ENCODE measurements at places on chromosomes 3 and 15.
A peak's percentile ranks its signal among the peaks of the same experiment; 100 is the strongest.

- DNase-seq, result no peak
These were observed 35.0 kb downstream of the RFX7 start for GRCh38 chr15:56208641-56209155.

DNA sequence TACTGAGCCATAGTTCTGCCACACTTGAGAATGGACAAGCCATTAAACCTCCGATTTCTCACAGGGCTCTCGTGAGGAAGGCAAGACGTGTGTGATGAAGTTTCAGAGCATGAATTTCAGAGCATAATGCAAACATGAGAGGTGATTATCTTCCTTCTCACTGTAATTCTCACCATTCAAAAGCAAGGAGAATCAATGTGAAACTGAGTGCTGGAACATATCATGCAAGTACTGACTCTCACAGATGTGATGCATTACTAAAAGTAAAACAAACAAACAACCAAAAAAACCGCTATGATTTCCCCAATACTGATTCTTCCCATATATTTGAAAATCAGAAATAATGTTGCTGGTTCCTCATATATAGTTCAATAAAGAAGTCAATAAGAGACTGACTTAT lies 23.7 kb downstream of the P3H2 start:
- no peak for DNase-seq

DNA sequence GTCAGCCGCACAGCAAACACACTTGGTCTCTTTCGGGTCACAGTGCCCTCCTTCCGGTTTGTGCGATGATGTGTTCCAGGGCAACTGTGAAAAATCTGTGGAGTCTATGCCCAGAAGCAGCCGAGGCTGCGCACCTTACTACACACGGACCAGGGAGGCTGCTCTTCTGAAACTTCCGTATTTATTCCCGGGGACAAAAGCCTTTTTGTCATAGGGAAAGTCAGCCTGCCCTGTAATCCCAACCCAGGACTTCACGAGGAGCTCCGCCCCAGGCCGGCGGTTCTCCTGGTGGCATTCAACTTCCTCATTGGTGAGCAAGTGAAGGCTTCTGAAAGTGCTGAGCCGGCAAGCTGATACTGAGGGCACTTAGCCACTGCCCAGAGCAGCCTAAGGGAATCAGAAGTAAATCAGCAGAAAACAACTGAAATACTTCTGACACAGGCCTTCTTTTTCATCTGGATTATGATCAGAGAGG lies 126.5 kb downstream of the FMN1 start:
- DNase-seq, result peak; percentile 68

GRCh38 chr15:101520395-101520794 lies 30.9 kb upstream of the PCSK6 start:
- DNase-seq, result no peak

DNA sequence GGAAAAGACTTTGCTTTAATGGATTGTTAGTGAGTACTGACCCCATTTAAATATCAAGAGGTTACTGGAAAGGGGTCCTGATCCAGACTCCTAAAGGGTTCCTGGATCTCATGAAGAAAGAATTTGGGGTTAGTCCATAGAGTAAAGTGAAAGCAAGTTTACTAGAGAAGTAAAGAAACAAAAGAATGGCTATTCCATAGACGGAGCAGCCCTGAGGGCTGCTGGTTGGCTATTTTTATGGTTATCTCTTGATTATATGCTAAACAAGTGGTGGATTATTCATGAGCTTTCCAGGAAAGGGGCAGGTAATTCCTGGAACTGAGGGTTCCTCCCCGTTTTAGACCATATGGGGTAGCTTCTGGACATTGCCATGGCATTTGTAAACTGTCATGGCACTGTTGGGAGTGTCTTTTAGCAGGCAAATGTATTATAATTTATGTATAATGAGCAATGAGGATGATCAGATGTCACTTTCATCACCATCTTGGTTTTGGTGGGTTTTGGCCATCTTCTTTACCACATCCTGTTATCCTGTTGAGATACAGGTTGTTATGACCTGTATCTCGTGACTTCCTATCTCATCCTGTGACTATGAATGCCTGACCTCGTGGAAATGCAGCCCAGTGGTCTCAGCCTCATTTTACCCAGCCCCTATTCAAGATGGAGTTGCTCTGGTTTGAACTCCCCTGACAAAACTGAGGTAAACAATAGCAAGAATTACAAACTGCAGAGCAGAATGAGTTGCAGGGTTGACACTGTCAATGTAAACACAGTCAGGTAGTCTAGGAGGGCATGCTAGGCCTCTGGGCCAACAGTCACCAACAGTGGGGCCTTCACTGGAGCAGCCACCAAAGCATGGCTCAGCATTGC lies 10.3 kb upstream of the GPR160 start:
- DNase-seq, result no peak

- no peak for DNase-seq
These were observed 10.9 kb downstream of the CCR5AS start for GRCh38 chr3:46395766-46396530.

DNA sequence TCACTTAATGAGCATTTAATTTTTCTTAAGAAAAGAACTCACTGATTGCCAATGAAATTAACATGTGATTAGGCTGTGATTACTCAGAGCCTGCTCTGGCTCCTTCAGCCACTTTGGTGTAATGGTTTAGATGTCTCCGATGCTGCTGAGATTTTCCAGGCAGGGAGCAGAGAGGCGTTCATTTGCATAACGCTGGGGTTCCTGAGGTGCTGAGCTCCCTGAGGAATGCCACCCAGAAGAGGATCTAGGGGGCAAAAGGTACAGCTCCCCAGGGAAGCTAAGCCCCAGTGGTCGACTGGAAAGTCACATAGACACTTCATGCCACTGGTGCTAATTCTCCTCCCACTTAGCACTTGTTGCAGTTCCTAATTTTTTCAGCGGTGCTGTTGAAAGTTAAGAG lies 119.5 kb downstream of the USP13 start:
- no peak for DNase-seq

DNA sequence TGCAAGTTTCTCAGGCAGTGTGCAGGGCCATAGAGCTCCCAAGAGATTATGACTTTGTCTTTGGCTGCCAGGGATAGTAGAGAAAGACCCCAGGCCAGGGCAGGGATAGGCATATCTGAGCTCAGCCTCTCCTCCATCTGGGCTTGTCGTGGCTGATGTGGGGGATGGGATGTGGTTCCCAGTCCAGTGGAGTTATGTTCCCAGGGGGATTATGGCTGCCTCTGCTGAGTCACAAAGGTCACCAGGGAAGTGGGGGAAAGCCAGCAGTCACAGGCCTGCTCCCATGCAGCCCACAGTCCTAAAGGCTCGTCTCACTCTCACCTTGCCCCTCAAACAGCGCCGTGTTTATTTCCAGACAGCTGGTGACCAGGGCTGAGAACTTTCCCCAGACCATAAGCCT lies 354.9 kb downstream of the SI start:
- no peak for DNase-seq

GRCh38 chr3:84444726-84445521 lies 513.9 kb upstream of the CADM2 start:
- DNase-seq, result no peak

GRCh38 chr3:47533481-47533880 lies 20.0 kb upstream of the ELP6 start:
- DNase-seq, result no peak

DNA sequence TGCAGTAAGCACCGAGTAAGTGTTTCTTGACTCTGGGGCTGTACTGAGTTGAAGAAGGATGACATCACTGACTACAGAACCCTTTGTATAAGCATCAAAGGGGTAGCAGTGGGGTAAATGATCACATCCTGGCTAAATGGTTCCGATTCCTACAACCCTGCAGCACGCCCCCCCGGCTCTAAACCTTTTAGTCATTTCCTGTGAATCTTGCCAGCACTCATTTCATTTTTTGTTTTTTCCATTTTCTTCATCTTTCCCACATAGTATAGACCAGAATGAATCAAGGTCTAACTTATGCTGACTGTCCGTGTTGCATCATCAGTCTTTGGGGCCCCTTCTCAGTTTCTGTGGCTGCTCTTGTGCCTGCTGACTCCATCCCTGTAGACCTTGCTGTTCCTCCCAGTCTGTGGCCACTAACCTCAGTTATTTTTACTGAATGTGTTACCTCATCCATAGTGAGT lies 383.1 kb upstream of the TPRG1 start:
- peak; percentile 86 for DNase-seq

GRCh38 chr3:96294143-96294542 lies 520.3 kb upstream of the EPHA6 start:
- no peak for DNase-seq

- no peak for DNase-seq
These were observed 17.7 kb upstream of the HEG1 start for GRCh38 chr3:125073390-125073905.

- no peak for DNase-seq
These were observed 13.1 kb upstream of the ANP32A start for GRCh38 chr15:68833700-68834331.

DNA sequence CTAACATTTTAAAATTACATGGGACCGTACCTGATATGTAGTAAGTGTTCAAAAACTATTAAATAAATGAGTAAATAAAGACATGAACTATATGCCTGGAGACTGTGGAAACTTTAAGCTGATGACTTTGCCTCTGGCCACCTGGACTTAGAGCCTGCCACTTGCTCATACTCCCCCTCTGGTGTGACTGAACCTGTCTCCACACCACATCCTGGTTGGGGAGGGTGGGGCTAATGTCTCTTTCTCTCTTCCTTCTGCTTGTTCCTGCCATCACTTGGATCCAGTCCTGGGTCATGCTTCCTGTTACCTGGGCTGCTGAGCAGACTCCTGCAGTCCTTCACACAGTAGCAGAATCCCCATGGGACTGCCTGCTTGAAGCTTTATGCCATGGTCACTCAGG lies 8.2 kb upstream of the TMEM158 start:
- no peak for DNase-seq

DNA sequence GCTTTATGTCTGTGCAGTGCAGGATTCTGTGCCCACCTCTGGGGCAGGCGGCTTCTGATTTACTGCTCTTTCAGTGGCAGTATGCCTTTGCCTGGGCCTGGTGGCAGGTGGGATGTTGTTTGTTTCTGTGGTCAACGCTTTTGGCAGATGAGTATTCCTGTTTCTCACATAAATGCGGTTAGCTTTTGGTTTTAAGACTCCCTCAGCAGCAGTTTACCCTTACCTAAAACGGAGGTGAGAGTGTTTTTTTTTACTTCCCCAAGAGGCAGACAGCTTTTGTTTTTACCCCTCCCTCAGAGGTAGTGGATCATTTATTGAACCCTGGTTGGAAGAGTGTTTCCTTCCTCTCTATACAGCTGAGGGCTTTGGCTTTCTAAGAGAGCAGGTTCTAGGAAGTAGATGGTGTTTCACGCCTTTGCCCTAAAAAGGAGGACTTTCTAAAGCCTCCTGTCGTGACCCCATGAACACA lies 134.1 kb upstream of the PLSCR5 start:
- DNase-seq, result no peak

DNA sequence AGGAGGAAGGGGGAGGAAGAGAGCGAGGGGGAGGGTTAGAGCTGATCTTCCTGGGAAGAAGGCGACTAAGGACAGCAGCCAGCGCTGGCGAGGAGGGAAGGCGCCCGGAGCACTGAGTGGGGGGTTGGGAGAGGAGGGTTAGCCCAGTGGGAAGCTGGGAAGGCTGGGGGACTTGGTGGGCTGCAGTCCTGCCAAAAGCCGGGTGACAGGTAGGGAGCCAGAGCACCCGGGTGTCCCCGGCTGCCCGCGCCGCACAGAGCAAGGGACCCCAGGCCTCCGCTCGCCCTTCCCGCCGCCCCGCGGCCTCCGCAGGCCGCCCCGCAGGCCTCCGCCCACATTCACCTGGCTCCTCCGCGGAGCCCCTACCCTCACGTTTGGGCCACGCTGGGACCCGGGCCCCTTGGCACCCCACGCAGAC lies 448 bp downstream of the SLC12A8 start:
- DNase-seq, result no peak

- DNase-seq, result no peak
These were observed 8.1 kb downstream of the GFM1 start for GRCh38 chr3:158652463-158652862.

DNA sequence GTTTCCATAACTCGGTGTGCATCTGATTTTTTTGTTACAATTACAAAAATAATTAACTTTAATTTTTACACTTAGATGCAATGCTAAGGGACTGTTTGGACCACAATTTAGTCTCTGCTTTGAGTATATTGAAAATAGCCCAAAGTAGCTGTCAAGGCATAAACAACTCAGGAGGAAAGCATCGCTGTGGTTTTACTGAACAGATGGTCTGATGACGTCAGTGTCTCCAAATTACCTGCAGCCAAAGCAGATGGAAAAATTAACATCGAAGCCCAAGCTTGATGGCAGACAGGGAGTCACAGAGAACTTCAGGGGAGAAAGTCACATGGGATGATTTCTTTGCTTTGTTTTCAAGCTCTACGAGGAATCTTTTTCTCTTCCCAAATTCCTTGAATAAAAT lies 83.1 kb upstream of the PLCL2 start:
- DNase-seq, result peak; percentile 20

DNA sequence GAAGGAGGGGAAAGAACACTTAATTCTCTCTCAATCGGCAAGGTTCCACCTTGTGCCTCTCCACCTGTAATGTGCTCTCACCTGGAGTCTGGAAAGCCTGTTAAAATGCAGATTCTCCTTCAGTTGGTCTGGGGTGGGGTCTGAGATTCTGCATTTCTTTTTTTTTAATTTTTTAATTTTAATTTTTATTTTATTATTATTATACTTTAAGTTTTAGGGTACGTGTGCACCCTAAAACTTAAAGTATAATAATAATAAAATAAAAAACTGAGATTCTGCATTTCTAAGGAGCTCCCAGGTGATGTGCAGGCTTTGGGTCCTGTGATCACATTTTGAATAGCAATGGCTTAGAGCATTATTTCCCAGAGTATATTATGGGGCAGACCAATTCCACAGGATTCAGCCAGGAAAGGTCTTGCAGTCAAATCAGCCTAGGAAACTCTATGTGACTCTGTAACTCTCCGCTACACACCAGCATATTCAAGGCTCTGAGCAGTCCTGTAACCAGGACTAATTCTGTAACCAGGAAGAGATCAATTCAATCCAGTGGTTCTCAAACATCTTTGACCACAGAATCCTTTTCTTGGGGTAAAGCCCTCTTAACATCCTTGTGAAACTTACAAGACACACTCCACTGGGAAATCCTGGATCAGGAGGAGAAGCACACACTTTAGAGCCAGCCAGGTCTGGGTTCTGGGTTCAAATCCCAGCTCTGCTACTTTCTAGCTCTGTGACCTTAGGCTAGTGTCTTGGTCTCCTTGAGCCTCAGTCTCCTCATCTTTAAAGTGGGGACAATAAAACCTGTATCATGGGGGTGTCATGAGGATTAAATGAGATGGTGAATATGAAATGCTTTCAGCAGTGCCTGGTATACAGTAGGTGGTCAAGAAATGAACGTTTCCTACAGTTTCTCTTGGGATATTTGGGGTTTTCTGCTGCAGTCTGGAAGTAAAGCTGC lies 62.3 kb upstream of the SEC13 start:
- DNase-seq, result no peak
